ENCODE measurements at places on chromosomes 4 and X.

GRCh38 chr4:159178151-159178546, 75.3 kb downstream of the RAPGEF2 start:
- no peak for DNase-seq

- DNase-seq = no peak
These were observed 21.7 kb downstream of the TMEM184C start for GRCh38 chr4:147638942-147639341.

GRCh38 chrX:40197071-40197470, 99.3 kb upstream of the BCOR start:
- DNase-seq = no peak

GRCh38 chr4:156512622-156513021, 459.0 kb downstream of the PDGFC start:
- no peak for DNase-seq

DNA sequence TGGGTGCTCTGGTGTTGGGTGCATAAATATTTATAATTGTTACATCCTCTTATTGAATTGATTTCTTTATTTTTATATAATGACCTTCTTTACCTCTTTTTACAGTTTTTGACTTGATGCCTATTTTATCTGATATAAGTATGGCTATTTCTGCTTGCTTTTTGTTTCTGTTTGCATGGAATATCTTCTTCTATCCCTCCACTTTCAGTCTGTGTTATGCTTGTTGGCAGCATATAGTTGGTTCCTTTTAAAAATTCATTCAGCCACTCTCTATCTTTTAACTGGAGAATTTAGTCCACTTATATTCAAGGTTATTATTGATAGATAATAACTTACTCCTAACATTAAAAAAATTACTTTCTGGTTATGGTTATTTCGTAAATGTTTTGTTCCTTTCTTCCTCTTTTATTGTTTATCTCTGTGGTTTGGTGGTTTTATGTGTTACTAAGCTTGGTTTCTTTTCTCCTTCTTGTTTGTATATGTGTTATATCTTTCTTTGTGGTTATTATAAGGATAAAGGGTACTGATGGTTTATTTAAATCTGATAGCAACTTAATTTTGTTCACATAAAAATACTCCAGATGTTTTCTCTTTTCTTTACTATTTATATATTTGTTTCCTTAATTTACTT, 69.5 kb downstream of the IL15 start:
- no peak for DNase-seq
